Ammon's horn (tissue), 1 donor: ENCODE measurements at places on chromosomes 3 and 15.
A peak's percentile ranks its signal among the peaks of the same experiment; 100 is the strongest.

DNA sequence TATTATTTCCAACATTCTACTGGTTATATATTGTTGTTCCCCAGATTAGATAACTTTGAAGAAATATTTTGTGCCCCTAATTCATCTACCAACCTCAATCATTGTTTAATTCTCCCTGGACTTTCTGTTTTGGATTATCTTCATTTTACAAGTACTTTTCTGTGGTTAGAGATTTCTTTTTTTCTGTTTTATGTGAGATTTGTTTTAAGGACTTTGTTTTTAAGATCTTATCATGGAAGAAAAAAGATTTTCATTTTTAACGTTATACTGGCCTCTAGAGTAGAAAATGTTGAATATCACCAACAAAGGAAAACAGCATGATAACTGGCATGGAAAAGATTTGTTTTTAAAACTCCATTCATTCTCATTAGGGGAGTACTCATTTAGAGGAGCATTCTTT, 210.9 kb upstream of the KCNMB2 start:
- DNase-seq: no peak

- DNase-seq: no peak
Observed at GRCh38 chr3:55893045-55893664, 406.0 kb upstream of the WNT5A start.

DNA sequence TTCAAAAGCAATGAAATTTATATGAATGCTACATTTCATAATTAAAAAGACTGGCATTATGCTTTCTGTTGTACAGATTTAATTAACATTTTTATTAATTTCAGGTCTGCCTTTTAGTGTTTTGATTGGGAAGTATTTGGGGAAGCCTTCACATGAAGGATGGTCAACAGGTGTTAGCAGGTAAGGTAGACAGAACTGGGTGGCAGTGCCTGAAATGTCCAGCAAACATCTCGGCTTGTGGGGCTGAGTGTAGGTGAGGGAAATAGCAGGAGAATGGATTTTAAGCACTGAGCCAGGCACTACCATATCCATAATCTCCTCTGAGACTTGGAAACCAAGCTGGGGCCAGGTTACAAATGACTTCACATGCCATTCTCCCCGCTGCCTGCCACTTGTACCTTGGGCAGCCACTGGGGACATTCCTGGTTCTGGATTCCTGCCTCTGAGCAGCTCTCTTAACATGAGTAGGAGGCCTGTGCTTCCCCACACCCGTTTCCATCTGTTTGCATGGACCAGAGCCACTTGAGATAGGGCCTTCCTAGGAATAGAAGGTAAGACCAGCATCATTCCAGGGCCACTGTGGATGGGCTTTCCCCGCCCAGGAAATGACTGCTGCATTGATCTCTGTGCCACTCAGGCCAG, 125.9 kb upstream of the HES1 start:
- no peak for DNase-seq

GRCh38 chr3:47971081-47971480, 45.1 kb downstream of the MAP4 start:
- DNase-seq: no peak

DNA sequence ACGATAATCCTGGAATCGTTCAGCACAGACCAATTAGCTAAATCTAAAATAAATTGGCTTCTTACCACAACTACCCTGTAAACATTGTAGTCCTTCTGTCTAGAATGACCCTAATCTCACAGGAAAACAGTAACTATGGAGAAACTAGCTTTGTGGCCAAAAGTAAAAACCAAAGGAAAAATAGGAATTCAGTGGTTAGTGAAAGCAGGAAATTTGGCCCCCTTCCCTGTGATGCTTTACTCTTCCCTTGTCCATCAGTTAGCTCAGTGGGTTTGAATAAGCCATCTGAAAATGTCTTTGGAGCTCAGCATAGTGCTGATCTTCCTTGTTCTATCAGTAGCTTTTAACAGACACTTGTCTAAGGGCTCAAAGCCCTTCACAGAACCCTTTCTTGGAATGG, 1.6 kb downstream of the NMD3 start:
- no peak for DNase-seq

DNA sequence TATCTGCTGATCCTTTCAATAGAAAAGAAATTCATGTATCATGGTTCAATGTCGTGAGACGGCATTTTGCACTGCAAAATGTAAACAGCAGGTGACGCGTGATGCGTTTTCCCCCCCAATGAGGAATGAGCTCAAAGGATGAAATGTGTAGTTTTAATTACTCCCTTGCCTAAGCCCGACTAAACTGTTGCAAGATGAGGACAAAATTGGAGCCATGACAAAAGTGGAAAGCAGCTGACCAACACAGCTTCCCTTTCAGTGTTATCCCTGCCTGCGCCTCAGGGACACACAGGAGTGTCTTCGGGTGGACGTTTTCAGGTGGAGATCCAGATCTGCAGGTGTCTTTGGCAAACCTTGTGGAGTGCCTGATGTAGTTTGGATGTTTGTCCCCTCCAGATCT, 92.0 kb downstream of the GABRG3 start:
- no peak for DNase-seq

DNA sequence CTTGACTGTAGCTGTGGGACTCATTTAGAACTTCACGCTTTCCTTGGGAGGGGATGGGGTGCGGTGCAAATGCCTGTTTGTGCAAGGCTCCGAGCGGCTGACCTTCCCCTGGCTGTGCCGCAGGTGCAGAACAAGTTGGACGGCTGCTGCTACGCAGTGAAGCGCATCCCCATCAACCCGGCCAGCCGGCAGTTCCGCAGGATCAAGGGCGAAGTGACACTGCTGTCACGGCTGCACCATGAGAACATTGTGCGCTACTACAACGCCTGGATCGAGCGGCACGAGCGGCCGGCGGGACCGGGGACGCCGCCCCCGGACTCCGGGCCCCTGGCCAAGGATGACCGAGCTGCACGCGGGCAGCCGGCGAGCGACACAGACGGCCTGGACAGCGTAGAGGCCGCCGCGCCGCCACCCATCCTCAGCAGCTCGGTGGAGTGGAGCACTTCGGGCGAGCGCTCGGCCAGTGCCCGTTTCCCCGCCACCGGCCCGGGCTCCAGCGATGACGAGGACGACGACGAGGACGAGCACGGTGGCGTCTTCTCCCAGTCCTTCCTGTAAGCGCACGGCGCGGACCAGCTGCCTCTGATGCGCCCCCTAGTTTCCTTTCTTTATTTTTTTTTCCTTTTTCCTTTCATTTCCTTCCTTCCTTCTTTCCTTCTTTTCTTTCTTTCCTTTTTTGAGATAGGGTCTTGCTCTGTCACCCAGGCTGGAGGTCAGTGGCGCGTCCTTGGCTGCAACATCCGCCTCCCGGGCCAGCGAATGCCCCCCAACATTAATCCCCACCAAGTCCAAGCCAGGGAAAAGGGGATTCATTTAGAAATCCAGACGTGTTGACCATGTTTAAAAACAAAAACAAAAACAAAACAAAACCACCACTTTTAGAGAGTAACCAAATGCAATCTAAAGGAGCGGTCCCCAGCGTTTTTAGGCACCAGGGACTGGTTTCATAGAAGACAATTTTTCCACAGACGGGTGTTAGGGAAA, 42.7 kb downstream of the EIF2AK4 start:
- DNase-seq: peak; percentile 91

DNA sequence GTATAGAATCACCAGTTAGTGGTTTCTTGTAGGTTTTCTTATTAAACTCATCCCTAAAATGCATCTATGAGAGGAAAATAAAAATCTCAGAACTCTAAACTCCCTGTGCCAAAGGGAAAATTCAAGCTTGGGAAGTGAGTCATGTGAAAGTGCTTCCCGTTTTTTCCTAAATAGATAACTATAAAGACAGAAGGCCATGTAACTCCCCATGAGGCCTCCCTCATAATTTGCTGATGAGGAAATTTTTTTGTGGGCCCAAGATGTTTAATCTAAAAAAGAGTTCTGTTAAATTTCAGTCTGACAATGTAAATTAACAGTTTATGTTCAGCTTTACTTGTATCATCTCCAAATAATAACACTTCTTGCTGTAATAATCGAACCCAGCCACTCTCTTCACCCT, 1273.9 kb downstream of the OTOL1 start:
- no peak for DNase-seq

DNA sequence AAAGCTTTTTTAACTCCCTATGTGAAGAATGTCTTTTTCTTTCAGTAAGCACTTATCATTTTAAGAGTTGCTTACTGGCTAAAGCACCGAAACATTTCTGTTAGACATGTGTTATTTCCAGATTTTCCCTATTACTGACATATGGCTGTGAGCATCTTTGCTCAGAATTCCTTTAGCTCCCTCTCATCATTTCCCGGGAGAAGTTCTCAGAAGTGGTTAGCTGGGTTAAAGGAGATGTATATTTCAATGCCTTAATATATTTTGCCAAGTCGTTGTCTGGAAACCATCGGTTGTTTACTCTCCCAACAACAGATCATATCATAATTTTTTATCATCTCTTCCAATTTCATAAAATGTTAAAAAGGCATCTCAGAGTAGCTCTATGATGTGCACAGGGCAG, 396.5 kb downstream of the OCA2 start:
- DNase-seq: no peak

GRCh38 chr3:117962750-117963149, 1071.9 kb downstream of the IGSF11 start:
- no peak for DNase-seq

- no peak for DNase-seq
Observed at GRCh38 chr3:141305436-141305835, 62.9 kb upstream of the ZBTB38 start.

DNA sequence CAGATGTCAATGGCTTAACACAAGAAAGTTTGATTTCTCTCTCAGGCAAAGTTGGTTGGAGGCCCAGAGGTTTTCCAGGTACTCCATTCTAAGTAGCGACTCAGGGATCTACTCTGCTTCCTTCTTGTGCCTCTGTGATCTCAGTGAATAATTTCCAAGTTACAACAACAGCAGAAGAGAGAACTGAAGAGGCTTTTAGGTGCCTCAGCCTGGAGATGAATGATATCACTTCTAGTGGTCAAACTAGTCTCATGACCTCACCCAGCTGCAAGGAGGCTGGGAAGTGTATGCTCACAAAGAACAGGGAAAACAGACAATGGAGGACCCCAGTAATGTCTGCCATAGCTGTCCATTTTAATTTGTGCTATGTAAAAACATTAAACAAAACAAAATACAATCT, 4.6 kb upstream of the PRICKLE2 start:
- no peak for DNase-seq

GRCh38 chr3:10744098-10744465, 71.9 kb upstream of the SLC6A11 start:
- DNase-seq: no peak

GRCh38 chr3:174488527-174488926, 370.6 kb upstream of the NAALADL2 start:
- no peak for DNase-seq

DNA sequence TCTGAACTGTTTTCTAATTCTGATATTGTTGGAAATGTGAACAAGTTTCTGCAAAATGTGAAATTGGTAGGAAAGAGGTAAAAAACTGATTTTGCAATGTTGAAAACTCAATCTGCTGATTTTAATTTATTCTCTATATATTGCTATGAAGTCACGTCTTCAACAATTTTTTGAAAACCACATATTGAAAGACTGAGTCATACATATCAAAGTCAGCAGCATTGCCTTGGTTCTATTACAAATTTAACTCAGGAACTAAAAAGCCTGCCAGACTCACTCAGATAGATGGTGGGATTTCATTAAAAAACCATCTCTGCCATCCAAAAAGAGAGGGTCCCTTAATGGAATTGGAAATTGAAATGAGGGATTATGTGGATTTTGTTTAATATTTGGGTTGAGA, 351.4 kb downstream of the CNTN3 start:
- no peak for DNase-seq

GRCh38 chr3:11558411-11558903, 85.3 kb downstream of the VGLL4 start:
- DNase-seq: no peak

- DNase-seq: no peak
Observed at GRCh38 chr15:31957581-31957980, 72.7 kb upstream of the CHRNA7 start.

- DNase-seq: no peak
Observed at GRCh38 chr3:100001526-100002270, 112.6 kb downstream of the FILIP1L start.

- peak; percentile 73 for DNase-seq
Observed at GRCh38 chr15:43285609-43286037, 18.9 kb upstream of the TGM5 start.

GRCh38 chr3:133927540-133928066, 31.9 kb upstream of the RAB6B start:
- DNase-seq: peak; percentile 35

DNA sequence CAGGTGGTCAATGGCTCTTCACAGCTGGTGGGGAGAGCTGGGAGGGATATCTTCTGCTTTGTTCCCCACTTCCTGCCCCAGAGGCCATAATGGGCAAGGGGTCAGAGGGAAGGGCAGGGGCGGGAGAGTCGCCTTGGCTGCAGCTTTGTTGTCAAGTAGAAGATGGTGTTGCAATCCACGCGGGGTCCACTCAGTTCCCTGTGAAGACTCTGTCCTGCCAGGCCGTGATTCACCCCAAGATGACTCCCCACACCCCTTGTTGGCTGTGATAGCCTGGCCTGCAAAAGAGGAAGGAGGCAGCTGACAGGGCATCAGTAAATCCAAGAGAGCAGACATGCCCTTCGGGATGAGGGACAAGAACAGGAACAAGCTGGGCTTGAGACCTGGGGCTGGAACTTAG, 6.9 kb downstream of the GALNT15 start:
- no peak for DNase-seq

DNA sequence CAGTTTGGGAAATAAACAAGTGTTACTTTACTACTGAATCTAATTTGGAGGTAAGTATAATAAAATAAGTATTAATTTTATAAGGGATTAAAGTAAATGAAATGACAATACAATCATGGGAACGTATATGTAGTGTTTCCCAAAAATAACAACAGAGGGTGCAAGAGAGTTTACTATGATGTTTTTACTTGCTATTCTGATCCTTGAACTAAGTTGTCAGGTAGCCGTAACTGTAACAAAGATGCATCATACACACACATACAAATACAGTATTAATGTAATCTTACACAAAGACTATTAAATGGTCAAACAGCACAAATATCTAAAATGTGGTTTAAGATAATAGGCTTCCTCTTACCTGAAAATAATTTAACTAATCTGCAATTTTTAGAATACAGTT, 311.4 kb downstream of the TBC1D5 start:
- DNase-seq: peak; percentile 39

GRCh38 chr15:41408234-41408641, 5.9 kb upstream of the NDUFAF1 start:
- no peak for DNase-seq

DNA sequence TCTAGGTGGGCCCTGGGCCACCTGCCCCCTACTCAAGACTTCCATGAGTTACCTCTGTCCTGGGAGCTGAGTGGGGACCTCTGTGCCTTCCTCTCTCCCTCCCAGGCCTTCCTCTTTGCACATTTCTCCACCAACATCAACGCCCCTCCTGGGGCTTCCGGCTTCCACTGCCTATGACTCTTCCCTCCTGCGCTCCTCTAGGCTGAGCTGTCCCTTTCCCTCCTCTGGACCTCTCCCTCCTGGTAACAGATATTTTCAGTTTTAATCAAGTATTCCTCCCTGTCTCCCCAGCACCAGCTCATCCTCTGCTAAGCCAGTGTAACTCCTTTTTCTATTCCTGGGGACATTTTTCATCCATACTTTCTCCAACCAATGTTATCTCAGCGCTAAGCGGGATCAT, 160.4 kb downstream of the RAB11A start:
- no peak for DNase-seq
